ENCODE measurements at places on chromosomes 2 and 18.

- DNase-seq, result no peak
Measured at GRCh38 chr2:46344706-46345105, 47.5 kb downstream of the EPAS1 start.

GRCh38 chr2:98614024-98614739 is 5.8 kb downstream of the UNC50 start:
- no peak for DNase-seq

GRCh38 chr18:26506012-26506411 is 42.3 kb downstream of the KCTD1 start:
- DNase-seq, result no peak

DNA sequence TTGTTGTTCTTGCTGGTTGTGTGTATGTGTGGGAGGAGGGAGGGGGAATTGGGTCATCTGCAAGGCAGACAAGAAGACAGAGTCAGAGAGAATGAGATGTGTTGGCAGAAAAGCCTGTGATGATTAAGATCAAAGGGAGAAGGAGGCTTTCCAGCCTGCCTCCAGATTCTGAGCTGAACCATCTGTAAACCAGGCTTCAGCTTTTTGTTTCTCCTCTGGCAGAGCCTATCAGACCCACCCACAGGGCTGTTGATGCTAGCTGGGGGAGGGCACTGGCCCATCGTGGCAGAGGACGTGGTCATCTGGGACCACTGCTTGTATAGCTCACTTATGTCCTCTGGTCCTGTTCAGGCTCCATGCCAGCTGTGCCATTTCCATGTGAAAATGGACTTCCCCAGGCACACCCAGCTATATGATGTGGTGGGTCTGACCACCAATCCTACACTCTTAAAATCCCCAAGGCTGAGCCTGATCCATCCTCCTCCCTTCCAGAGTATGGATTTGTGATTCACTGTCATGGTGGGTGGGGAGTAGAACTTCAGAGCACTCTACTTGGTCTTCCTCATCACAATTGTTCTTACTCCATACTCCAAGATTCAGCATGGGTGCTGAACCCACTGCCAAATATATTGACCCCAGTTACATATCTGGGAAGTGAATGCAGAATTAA is 27.8 kb upstream of the COL6A3 start:
- no peak for DNase-seq

DNA sequence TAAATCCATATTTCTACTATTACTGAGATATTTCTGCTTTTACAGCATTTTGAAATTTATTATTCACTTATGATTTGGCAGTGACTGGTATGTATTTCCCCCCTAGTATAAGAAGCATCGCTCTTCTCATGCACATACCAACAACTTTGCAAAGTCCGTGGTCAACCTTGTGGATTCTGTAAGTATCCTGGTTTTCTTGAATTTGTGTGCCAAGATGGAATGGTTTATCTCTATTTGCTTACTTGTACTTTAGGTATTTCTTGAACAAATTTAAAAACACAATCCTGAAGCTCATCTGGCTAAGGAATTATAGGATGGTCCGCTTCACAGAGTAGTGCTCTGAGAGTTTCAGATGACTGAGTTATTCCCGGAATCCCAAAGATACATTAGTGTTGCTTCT is 85.0 kb upstream of the FAM237A start:
- DNase-seq, result no peak

DNA sequence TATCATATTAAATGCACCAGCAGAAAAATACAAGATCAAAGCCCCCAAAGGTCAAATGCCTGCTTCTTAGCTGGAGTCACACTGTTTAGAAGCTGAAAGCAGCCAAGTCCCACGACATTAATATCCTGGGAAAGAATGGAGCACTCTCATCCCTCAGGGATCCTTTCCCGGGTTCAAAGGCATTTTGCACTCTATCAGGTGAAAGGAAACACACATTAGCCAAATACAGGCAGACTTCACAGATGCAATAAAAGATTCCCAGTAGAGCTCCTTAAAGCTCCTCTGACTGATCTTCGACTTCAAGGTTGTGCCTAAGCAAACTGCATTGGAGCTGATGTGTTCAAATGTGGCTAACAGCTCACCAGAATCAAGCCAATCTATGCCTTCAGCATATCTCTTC is 158.4 kb downstream of the RNF152 start:
- no peak for DNase-seq

GRCh38 chr2:240798327-240798905 is 21.6 kb downstream of the KIF1A start:
- DNase-seq, result no peak
